Vagina (tissue), 2 donors: ENCODE measurements at places on chromosomes 2 and 18.

DNA sequence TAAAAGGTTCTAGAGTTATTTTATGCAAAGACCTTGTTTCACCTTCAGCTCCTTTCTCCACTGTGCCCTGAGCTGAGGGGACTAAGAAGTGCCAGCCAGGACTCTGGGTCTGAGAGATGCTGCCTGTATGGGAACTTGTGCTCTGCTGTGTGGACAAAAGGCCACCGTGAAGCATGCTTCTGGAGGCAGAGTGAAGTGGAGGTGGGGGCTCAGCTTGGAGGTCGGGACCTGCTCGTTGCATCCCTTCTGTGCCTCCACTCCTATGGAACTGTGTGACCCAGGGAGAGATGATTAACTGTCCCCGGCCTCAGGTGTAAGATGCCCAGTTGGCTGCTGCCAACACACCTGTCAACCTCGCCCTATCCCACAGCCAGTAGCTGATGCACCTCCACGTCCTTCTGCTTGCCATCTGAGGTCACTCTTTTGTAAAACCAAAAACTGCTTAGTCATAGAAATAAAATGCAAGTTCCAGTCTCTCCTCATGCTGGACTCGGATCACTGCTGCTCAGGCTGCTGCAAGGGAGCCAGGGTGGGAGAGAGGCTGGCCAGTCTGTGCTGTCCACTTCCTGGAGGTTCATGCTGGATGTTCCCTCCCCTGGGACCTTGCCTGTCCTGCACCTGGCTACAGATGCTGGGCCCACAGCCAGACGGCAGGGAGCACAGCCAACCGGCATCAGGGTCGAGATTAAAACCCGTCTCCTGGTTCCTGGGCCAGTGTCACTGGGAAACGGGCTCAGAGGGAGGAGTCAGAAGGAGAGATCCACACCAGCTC is 113.2 kb downstream of the ACKR3 start:
- DNase-seq = no peak

GRCh38 chr2:224584785-224585210 is 365 bp downstream of the CUL3 start:
- DNase-seq = no peak

DNA sequence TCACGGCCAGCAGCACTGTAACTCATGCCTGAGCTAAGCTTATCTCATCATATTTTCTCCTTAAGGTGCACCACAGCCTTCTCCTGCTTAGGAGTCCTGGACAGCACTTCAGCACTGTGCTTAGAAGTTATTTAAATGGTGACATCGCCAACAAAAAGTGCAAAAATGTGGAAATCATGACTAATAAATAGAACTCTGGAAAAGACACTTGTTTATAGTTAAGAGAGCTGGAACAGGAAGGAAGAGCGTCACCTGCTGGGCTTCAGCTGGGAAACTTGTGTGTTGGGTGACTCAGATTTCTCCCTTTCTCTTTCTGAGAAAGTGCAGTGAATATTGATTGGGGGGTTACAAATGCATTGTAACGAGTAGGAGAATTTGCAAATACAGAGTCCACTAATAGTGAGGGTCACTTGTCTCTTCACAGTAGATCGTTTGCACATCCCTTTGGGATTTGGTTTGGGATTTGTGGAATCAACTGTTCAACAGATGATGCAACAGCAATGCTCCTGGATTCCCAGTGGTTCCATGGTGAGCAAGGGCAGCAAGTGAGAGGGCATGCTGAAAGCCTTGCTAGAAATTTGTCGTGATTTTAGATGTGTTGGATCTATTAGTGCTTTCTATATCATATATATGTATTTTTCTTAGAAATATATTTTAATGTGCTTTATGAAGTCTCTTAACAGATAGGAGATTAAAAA is 84.2 kb downstream of the DOK6 start:
- DNase-seq = no peak

GRCh38 chr2:113169002-113169530 is 4.7 kb upstream of the PSD4 start:
- peak; percentile 56 for DNase-seq

GRCh38 chr2:126970583-126970982 is 71.9 kb downstream of the TEX51 start:
- DNase-seq = no peak

GRCh38 chr2:16321872-16322271 is 343.8 kb downstream of the CYRIA start:
- no peak for DNase-seq

GRCh38 chr2:68387408-68388350 is 22.6 kb downstream of the PLEK start:
- DNase-seq = no peak

DNA sequence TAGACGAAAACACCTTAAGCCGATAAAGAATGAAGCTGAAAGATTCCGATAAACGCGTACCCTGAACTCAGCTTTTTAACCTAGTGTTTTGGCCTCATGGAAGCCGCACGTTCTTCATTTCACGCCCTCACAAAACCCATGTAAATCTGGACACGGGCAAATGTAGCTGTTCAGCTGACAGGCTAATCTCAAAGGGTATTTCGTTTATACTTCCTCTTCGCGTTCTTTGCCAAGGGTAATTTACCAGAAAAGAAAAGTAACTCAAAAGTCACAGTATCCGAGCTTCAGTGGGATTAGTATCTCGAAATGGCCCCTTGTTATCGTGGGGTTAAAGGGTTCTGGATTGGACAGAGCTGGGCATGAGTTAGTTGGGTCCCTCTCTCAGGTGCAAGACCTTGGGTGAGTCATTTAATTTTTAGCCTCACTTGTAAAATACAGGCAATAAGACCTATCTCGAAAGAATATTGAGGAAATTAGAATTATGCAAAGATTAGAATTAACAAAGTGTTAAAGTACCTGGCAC is 22.0 kb upstream of the STPG4 start:
- no peak for DNase-seq

DNA sequence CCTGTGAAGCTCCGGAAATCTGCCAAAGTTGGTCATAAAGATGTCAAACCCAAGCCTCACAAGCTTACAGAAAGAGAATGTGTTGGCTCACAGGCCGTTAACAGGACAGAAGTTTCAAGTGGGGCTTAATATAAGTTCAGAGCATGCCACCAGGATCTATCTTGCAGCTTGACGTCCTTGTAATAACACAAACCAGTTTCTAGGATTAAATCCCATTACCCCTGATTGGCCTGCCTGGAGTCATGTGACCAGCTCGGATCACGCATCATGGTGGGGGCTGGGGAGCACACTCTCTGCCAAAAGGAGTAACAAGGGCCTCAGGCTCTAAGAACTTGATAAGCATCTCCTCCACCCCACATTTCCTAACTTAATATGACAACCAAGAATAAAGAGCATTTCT is 38.9 kb upstream of the SCG2 start:
- no peak for DNase-seq

- DNase-seq = no peak
Measured at GRCh38 chr18:8396254-8396653, 213.0 kb upstream of the RAB12 start.

DNA sequence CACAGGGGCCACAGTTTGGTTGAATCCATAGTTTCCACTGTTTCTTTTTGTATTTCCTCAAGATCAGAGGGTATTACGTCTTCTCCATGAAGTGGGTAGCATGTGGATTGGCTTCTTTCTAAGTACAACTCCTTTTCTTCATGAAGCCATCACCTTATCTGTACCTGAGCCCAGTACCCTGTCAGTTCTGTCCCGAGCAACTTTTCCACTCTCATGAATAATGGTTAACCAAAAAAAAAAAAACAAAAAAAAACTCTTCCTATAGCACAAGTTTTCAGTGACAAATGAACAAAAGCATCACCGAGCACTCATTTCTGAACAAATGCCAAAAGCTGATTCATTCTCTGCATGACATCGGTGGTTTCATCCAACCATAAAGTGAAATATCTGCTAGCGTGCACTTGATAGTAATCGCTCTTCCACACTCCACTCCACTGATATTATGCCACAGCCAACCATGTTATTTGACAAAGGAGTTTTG is 53.0 kb upstream of the CCDC150 start:
- no peak for DNase-seq

- DNase-seq = no peak
Measured at GRCh38 chr2:56531668-56532420, 348.1 kb downstream of the CCDC85A start.

- no peak for DNase-seq
Measured at GRCh38 chr2:54878182-54878581, 154.7 kb downstream of the EML6 start.
